Anterior cingulate cortex (tissue), 58 donors: ENCODE measurements at places on chromosomes 3 and 15.

GRCh38 chr15:98896002-98896721 is 111.4 kb downstream of the PGPEP1L start:
- no peak for DNase-seq

DNA sequence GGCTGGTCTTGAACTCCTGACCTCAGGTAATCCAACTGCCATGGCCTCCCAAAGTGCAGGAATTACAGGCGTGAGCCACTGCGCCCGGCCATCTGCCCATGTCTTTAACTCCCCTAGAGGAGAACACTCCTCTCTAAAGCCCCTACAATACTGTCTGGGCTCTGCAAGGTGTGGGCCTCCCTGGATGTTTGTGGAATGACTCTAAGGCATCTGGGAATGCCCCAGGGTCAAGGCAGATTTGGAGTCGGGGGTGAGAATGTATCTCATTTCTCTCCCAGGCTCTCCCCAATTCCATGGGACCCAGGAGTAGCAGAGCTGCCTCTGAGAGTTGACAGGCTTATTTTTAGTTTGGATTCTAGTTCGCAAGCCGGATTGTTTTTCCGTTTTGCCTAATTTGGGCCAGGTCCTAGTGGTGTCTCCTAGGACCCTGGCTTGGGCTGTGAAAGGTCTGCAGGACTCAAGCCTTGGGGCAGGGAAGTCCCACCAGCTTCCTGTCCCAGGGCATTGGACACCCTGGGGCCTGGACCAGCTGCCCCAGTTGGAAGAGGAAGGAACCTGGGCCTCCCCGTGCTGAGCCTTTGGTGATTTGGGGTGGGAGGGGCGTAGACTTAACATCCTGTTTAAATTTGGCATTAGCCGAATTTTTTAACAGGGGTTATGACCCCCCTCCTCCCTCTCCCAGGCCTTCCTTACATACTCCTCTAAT is 53.5 kb downstream of the MAGEF1 start:
- DNase-seq: no peak

DNA sequence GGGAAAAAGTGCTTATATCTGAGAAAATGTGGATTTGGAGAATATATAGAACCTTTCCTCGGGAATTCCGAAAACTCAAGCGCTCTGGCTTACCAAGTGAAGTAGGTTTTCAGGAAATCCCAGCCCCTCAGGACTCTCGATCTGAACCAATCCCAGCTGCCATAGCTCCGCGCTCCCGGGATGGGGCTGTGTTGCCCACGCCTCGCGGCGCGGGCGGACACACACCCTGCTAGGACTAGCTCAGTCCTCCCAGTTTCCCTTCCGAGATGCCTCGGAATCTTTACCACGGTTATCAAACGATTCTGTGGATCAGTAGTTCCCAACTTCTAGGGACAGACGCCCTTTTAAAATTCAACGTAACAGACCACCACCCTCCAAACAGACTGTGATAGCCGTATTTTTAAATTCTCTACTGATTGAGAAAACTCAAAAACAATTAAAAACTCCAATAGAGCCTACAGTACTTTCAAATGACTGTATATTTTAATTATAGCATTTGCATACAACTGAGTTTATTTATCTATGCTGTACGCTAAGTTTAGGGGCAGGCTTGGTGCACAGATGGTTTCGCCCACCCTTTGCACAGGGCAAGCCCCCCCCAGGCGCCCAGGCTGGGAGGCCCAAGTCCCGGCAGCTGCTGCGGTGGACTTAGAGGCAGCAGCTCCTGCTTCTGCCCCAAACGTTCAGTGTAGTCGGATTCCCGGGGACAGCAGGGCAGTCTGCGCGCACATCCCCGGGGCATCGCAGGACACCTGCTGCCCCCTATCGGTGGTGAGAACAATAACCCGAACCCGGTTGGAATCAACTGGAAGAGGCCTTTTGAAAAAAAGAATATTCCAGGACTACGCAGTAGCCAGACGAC is 52.3 kb downstream of the CCDC54 start:
- peak; percentile 82 for DNase-seq

GRCh38 chr3:57158813-57159738 is 6.1 kb downstream of the IL17RD start:
- DNase-seq: no peak

DNA sequence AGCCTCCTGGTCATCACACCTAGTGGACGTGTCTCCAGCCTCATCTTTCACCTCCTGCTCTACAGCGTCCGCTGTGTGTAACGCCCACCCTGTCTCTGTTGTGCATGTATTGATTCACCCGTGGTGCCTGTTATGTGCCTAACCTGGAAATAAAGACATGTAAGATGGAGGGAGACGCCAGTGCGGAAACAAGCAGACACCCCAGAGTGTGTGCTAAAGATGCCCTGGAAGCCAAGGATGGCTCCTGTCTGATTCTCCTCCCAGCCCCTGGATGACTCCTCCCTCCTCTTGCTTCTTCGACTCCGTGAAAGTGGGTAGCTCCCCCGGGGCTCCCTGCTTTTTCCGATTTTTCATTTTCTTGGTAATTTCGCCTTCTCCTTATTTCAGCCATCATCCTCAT is 241.8 kb downstream of the ADAMTS17 start:
- DNase-seq: no peak

DNA sequence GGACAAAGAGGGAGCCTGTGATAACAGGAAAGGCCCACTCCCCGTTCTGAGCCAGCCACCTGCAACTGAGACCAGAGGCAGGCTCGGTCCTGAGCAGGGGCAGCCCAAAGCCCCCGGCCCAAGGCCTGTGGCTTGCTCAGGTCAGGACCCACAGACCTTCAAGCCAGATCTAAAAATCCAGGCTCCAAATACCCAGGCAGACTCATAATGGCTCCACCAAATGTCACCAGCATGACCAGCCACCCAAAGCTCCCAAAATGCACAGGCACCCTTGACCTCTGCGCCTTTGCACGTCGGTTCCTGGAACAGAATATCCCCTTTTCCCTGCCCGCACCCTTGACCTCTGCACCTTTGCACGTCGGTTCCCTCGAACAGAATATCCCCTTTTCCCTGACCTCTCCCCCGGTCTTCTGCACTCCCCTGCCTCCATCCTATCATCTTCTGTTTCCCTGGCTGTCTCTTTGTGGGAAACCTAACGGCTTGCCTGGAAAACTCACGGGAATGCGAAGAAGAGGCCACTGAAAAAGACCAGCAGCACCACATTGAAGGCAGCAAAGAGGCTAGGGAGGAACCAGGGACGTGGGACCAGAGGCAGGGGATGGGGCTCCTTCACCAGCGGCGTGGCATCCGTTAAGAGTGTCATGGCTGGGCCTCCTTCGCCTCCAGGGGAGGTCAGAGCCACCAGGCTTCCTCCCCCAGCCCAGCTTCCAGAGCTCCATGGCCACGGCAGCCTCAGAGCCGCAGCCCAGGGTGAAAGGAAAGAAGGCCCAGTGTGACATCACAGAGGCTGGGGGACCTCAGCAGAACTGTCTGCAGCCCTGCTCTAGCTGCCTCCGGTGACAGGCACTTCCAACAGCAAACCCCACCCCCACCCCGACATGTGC is at the start of gene ZDHHC19:
Gene ZDHHC19 (minus strand): TSS at position 728 of the 884 bp plus-strand sequence. CDS start 85 bp downstream, at position 643.
- no peak for DNase-seq

DNA sequence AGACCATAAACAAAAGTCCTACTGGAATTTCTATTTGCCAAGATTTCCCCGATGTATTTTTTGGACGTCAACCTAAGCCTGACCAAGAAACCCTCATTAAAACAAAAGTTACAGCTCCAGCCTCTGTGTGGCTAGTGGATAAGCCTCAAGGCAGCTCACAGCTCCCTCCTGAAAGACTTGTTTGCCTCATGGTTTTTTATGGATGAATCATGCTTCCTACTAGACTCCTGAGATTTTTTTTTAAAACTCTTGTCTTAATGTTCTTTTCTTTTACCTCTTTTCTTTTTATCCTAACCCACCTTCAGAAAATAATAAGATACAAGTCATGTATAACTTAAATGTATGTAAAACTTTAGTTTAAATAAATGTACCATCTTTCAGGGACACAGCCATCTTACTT is 52.4 kb downstream of the SUCNR1 start:
- DNase-seq: no peak

DNA sequence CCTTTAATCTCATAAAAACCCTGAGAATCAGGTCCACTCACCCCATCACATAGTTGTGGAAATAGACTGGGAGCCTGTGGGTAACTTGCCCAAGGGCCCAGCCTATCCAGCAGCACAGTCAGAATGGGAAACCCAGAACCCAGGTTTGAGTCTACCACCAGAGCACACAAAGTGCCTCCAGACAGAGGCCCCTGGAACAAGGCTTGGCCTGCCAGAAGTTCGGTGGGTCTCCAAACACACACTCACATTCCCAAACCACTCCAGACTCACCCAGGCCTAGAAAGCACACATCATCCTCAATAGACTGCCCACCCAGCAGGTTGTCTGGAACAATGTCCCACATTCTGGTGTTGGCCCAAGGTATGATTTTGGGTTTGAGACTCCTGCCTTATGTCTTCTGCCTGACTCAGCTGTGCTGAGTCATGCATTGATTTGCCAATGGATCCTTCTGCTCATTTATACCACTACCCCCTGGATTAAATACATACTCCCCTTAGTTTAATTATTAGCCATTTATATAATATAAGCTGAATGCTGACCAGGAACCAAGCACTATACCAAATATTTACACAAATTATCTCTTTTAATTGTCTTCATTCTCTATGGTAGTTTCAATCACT is 4.5 kb downstream of the SLC12A8 start:
- no peak for DNase-seq

DNA sequence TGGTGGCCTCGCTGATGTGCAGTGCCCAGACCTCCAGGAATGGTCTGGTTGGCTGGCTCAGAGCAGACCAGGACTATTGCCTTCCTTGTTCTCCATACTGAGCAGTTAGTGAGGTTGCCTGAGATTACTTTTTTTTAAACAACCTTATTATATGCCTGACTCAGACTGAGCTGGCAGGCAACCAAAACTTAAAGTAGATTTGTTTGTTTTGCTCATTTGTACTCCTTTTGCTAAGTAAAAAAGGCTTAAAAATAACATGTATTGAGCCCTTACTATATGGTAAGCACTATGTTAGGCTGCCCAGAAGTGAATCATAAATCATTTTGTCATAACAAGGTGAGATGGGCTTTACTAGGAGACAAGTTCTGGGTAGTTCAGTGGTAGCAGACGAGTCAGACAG is 92.4 kb downstream of the GHSR start:
- DNase-seq: no peak

GRCh38 chr3:114707252-114707860 is 413.5 kb downstream of the TIGIT start:
- DNase-seq: no peak

GRCh38 chr3:127093312-127093711 is 99.6 kb upstream of the PRR23E start:
- no peak for DNase-seq

DNA sequence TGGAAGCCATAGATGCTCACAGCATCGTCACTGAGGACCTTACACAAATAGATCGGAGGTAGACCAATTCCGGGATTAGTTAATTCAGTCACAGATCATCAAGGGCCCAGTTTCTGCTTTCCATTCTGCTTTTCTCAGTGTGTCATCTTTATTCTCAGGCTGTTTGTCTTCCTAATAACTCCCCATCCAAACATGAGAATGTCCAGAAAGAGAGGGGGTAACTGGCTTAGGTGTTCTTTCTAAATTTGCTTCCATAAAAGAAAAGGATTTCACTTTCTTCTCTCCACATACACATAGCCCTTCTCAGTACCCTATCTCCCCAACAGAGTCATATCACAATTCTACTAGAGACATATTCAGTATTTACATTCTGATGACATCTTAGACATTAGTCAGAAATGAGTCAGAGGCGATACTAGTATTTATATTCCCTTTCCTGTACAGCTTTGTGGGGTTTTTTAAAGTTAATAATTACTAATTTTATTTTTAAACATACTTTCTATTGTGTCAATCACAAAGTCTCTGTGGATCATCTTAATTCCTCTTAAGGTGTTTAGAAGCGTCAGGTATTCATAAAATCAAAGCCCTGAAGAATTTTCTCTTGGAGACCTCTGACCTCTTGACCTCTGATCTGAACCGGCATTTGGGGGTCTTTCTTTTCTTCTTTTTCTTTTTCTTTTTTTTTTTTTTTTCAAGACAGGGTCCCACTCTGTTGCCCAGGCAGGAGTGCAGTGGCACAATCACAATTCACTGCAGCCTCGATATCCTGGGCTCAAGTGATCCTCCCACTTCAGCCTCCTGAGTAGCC is 24.3 kb upstream of the IL12A start:
- no peak for DNase-seq

- peak; percentile 21 for DNase-seq
These were observed 147.1 kb upstream of the LPP start for GRCh38 chr3:188006726-188007393.

DNA sequence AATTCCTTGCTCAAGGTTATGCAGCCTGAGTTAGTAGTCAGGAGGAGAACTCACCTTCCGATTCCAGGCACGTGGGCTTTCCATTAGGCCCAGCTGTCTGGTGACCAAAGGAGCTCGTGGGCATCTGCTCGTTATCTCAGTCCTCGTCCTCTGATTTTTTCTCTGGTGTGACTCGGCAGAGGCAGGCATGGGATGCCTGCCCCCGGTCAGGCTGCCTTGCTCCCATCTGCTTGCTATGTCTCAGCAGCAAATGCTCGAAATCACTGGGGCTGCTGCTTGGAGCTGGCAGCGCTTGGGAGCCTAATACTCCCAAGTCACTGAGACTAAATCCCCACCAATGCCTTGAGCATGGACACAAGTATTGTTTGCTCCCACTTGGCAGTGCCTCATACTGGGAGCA is 84.5 kb upstream of the NMNAT3 start:
- DNase-seq: no peak

GRCh38 chr3:127779747-127780146 is 42.6 kb downstream of the MGLL start:
- DNase-seq: no peak

DNA sequence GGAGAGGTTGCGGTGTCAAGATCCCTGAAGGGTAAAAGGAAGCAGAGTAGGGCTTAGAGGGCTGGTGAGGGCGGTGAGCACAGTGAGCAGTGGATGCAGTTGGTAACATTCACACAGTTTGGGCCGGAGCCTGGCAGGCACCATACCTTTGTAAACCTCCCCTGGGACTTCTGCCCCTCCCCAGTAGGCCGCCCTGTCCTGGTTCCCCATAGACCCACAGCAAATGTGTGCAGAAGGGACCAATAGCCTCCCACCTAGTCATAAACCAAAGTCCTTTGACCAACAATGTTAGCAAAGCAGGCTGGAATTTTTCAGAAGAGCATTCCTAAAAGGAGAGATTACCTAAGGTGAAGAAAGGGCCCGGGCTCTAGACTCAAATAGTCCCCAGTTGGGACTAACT is 1.7 kb upstream of the PHGR1 start:
- no peak for DNase-seq

DNA sequence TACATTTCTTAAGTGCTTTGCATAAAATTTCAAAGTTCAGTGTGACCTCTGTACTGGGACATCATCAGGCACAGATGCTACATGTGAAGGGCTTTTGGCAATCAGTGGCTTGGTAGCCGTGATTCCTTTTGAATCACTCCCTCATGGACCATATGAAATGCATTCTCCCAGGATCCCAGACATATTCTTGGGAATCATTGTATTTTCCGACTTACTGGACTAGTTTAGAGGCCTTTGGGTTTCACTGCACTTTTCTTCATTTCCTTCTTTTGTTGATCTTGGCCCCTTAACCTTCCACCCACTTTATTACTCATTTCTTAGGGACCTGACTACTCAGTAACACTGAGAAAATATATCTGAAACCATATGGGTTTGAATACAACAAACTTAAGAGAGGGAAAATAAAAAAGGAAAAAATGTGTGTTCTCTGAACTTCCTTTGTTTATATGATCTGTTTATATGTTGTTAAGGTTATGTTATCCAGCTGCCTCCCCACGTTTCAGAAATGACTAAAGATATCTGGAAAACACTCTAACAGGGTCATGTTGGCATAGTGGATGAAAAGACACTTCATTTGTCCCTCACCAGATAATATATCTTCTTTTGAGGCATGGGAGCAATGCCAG is 35.1 kb downstream of the HMG20A start:
- no peak for DNase-seq
